Heart left ventricle (tissue), 16 donors: ENCODE measurements at places on chromosomes 2 and 18.

- DNase-seq, result no peak
These were observed 98.4 kb upstream of the SP3 start for GRCh38 chr2:174063492-174064092.

GRCh38 chr2:165572151-165572550 lies 102.7 kb downstream of the CSRNP3 start:
- DNase-seq, result no peak

GRCh38 chr2:152174574-152174973 lies 989 bp downstream of the STAM2 start:
- DNase-seq, result no peak

- no peak for DNase-seq
These were observed 5.9 kb downstream of the CATIP start for GRCh38 chr2:218362606-218363005.

DNA sequence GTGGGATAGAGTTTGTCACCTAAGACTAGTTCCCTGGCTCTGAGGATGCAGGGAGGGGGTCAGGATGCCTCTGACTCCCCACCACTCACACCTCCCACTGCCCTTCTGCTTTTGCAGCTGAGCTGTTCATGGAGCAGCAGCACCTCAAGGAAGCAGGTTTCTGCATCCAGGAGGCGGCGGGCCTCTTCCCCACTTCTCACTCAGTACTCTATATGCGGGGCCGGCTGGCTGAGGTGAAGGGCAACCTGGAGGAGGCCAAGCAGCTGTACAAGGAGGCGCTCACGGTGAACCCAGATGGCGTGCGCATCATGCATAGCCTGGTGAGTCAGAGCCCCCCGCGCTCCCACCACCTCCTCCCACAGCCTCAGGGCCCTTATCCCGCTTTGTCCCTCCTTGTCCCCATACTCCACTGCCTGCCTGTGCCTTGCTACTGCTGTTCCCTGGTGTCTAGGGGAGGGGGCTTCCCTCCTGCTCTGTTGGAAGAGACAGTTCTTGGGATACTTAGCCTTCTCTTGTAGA lies 94.4 kb downstream of the STPG4 start:
- DNase-seq, result no peak

DNA sequence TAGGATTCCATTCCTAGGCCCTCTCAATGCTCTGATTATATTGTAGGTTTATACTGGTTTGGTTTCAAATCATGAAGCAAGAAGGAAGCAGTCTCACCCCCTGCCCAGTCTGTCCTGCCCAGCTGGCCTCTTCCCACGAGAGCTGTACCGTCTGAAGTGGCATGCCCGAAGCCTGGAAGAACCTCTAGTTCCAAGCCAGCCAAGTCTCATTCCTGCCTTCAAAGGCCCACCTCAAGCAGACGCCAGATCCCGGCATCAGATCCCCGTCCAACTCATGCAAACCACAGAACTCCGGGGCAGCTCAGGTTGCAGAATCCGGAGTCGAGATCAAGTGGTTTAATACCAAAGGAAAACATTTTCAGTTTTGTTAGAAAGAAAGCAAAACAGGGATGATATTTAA lies 234.4 kb downstream of the LPIN1 start:
- DNase-seq, result no peak

- no peak for DNase-seq
These were observed 59.2 kb upstream of the FZD7 start for GRCh38 chr2:201974171-201975100.

DNA sequence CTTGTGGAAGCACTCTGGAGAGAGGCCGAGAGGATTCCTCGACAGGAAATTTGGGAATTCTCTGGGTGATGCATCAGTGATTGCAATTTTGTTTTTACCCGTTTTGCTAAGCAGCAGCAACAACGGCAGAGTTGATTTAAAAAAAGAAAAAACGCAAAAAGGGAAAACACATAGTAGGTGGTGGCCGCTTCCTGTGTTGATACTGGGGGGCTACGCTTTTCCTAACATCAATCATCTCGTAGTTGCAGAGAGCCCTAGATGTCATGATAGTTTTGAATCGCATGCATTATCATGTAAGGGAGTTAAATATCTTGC lies 271 bp upstream of the RBM43 start:
- no peak for DNase-seq

- peak; percentile 49 for DNase-seq
These were observed 77.4 kb upstream of the TAF1B start for GRCh38 chr2:9765611-9766531.

DNA sequence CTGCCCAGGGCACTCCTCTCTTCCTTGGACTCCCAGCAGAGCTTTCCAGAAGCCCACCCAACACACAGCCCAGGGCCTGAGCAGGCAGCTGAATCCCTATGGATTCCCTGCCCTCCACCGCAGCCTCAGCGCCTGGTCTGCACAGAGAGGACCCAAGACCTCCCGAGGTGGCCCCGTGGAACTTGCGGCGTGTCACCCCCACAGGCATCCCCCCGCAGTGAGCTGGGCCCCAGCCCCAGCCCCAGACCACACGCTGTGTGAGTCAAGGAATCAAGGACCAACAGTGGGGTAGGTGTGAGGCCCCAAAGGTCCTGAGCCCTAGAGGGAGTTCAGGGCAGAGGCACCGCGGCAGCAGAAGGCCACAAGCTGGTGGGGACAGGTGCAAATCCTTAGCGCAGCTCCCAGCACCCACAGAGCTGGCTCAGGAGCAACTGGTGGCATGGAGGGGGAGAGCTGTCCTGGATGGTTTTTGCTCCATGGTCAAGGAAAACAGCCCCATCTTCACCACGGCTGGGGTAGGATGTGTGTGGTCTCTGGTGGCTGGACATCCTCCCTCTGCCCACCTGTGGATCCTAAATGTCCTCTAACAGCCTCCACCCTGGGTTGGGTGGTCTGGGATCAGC lies 8.5 kb downstream of the HS6ST1 start:
- DNase-seq, result peak; percentile 53

DNA sequence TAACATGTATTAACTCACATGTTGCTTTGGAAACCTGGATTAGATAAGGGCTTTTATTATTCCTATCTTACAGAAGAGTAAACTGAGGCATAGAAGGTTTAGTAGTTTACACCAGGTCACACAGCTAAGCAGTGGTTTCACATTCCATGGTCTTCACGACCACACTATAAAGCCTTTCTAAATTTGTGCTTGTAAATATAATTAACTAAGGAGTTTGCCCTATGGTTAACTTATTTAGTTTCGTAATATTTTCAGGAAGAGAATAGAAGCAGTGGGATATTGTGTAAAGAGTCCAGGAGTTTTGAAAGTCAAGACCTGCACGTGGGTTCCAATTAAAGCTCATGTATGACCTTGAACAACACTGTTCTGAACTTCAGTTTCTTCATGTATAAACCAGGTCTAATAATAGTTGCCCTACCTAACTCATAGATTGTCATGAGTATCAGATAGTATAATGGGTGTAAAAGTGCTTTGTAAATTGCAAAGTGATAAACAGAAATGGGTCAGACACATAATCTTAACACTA lies 19.5 kb upstream of the SOS1 start:
- no peak for DNase-seq

DNA sequence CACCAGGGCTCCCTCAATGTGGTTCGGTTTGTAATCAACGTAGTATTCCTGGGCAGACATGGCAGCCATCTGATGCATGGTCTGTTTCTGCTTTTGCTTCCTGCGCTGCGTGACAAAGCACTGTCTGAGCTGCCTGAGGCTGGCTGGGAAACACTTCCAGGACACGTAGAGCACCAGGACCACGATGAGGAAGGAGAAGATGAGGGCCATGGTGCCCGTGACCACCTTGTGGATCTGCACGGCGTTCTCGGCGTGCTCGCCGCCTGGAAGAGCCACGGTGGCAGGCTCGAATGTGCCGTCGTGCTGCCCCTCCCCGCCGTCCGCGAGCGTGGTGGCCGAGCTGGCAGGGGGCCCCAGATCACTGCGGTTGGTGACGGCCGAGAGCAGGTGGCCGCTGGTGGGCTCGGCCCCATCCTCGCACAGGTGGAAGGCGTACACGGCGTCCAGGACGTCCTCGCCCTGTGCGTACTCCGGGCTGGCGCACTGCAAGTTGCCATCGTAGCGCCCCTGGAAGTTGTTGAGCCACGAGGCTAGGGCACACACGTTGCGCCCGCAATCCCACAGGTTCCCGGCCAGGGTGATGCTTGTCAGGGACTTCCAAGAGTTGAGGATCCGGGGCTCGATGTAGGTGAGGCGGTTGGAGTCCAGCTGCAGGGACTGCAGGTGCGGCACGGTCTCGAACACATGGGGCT lies 2.1 kb downstream of the LRRTM1 start:
- no peak for DNase-seq

- no peak for DNase-seq
These were observed 141.7 kb downstream of the RBMS1 start for GRCh38 chr2:160351956-160352355.

DNA sequence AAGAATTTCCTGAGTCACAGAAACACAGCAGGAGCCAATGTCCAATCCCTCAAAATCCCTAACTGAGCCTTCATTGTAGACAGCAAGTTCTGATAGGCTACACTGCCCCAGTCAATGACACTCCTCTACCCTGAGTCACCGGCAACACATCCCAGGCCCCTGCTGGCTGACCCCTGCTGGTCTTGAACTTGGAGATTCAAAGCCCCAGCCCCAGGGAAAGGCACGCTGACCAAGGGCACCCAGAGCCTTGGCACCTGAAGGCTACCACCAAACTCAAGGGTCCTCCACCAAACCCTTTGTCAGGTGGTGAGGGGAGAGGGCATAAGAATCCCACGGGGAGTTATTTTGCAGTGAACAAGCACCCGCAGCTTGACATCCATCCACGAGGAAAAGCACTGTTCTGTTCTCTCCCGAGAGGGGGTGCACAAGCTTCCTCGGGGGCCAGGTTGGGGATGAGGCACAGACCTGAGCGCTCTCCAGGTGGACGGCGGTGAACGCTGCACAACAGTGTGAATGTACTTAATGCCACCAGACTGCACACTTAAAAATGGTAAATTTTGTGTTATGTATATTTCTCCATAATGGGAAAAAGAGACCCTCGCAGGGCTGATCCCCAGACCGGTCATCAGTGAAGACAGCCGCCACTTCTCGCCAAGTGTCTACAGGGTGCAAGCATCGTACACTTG lies 46.9 kb downstream of the TFCP2L1 start:
- DNase-seq, result no peak

DNA sequence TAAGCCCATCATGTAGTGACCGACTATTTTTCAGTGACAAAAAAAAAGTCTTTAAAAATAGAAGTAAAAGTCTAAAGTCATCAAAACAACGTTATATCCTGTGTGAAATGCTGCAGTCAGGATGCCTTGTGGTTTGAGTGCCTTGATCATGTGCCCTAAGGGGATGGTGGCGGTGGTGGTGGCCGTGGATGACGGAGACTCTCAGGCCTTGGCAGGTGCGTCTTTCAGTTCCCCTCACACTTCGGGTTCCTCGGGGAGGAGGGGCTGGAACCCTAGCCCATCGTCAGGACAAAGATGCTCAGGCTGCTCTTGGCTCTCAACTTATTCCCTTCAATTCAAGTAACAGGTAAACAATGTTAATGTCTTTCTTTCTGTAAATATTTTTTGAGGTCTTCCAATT lies at the start of gene CD28:
Gene CD28 (plus strand): TSS at position 237 of the 400 bp plus-strand sequence. CDS start 58 bp downstream, at position 295.
- no peak for DNase-seq

- peak; percentile 37 for DNase-seq
These were observed 4.4 kb downstream of the CCL20 start for GRCh38 chr2:227817850-227818674.

GRCh38 chr18:8623549-8624106 lies 14.4 kb downstream of the RAB12 start:
- peak; percentile 76 for DNase-seq

GRCh38 chr2:111068435-111069058 lies 52.2 kb upstream of the BCL2L11 start:
- DNase-seq, result no peak

DNA sequence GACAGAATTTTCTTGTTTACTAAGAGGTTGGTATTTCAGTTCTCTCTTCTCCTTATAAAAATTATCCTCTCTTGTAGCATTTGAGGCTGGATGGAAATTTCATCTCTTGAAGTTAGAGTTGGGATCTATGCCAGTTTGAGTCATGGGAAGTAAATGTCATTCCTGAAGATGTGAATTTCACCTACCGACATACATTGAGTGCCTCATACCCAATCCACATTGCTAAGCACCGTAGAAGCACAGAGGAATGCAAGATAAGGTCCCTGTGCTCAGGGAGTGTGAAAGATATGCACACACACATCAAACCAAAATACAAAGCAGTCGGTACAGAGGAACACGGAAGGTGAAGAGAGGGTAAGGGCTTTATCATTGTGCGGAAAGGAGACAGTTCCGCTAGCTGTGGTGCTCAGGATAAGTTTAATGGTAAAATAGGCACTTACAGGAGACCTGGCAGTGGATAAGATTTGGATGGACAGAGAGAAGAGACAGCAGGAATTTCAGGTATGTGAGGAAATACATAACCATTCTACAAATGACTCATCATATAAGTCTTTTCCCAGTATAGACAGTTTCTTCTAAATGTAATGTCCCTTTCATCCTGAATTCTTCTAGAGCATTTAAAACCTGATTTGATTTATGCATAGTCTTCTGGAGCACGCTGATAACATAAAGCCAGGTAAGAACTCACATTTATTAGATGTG lies 205.3 kb upstream of the ST6GAL2 start:
- DNase-seq, result no peak

- no peak for DNase-seq
These were observed 6.4 kb downstream of the ASPRV1 start for GRCh38 chr2:69955029-69955428.

DNA sequence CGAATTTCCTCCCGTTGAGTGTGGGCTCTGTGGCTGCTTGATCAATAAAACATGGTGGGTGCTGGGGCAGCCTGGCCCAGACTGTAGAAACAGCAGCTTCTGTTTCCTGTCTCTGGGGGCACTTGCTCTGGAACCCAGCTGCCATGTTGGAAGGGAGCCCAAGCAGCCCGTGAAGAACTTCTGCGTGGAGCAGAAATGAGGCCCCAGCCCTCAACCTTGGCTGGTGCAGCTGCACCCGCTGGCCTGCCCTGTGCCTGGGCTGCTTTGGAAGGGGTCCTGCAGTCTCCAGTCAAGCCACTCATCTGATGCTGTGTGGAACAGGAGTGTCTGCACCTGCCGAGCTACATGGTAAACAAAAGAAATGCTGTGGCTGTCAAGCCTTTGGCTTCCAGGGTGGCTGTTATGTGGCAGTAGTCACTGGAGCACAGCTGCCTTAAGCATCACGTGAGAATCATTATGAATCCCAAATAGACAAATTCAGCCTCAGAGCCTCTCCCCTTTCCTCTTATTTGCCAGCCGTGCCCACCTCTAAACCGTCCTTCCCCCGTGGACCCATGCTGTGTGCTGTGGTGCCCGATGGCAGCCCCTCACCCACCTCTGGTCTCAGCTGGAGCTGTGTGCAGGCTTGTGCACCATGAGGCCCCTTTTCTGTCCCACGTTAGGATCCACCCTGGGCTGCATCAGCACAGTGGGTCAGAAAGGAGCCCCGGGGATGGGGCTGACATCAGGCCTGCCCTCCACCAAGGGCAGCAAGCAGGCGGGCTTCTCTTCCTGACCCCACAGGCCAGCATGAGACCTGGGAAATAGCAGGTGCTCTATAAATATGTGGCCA lies 134.0 kb upstream of the HDAC4 start:
- no peak for DNase-seq

GRCh38 chr2:38181806-38182491 lies 106.0 kb upstream of the CYP1B1 start:
- no peak for DNase-seq
